ENCODE measurements at places on chromosomes 12 and 14.

- no peak for DNase-seq
These were observed 41.7 kb downstream of the NPAS3 start for GRCh38 chr14:32980178-32980901.

DNA sequence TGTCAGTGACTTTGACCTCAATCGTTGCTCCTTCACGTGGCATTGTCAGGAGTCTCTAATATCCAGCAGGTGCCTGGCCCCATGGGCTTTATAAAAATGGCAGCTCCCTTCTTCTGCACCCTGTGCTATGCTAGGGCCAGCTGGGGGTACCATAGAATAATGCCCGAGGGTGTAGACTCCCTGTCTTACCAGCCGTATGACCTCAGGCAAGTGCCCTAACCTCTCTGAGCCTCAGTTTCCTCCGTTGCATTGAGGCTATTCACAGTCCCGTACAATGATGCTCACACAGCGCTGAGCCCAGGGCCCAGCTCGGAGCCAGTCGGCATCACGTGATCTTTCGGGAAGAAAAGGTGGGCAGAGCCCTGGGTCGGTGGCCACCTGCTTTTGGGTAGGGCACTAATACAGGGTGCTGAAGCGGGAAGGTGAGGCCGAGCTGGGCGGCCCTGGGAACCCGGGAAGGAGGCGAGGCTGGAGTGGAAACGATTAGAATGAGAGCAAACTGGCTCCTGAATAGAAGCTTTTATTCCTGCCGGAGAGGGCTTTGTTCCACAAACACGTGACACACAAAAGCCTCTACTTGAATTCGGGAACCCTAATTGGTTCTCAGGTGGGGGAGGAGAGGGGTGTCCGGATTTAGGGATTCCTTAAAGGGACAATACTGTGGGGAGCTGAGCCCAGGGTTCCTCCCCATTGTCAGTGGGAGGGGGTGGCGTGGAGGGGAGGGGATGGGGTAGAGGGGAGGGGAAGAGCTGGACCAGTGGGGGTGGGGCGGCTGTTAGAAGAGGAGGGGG, 19.9 kb upstream of the MSI1 start:
- DNase-seq = no peak

DNA sequence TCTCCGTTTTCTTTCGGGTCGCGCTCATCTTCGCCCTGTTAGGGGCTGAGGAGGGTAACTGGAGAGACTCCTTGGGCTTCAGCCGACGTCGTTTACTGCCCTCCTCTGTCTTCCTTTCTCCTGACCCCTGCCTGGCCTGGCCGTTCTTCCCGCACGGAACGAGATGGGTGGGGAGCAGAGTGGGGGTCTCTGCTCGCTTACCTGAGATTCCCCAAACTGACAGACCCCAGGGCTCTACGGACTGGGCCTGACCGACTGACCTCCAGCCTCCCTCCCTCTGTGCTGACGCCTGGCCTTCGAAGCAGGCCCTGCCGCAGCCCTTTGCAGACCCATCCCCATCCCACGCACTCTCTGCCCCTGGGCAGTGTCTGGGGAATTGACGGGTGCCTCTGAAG, 439 bp downstream of the GOLGA5 start:
- DNase-seq = peak; percentile 63

- no peak for DNase-seq
These were observed 20.9 kb downstream of the DMAC2L start for GRCh38 chr14:50333014-50333509.

DNA sequence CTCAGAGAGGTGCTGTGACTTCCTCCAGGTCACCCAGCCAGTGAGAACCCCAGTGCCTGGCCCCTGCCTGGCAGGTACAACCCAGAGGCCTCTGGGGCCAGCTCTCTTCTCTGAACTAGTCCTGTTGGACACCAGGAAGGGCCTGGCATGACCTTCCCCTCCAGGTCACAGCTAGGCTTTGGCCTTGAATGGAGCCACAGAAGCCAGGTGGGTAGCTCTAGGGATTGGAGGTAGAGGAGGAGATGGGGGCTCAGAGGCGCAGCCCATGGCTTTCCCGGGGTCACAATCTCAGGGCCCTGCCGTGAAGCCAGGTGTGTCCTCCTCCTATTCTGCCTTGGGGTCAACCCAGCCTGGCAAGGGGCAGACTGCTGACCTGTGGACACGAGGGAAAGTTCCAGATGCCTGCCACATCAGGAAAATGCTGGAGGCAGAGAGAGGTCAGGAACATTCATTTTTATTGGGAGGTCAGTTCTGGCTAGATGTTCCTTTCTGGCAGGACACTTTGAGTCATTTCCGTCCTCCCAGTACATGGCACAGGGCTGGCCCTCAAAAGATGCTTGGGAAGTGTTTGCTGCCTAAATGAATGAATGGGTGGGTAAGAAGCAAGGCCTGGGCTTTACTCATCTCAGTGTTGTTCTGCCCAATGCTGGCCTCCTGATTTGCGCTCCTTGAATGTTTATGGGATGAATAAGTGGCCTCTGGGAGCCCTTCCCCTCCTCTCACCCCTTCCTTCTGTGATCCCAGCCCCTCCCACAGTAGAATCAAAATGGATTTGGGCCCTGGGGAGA, 25.4 kb downstream of the FAM222A start:
- peak; percentile 43 for DNase-seq

GRCh38 chr12:38556647-38557046, 240.1 kb downstream of the ALG10B start:
- DNase-seq = no peak

DNA sequence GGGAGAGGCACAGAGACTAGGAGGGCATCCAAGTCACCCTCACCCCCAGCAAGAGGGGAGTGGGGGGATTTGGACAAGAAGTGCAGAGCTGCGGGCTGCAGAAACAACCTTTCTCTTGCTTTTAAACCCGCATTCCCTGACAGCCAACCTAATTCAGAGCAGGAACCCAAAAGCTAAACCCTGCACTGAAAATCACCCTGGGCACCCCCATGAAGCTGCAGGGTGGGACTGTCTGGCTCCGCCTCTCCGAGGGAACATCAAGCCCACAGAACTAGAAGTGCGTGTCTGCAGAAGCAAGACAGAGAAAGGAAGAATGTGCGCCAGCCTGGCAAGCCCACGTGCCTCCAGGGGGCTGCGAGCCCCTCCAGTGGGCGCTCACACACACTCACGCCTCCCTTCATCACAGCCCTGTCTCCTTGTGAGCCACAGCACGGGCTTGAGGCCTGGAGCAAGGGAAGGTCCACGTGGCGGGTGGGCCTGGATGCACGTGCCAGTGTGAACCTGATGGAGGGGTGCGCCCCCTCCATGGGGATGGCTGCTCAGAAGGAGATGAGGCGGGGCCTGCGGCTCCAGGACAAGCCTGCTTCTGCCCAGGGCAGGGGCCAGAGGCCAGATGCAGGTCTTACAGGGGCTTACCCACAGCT, 27.8 kb upstream of the PNMA1 start:
- peak; percentile 71 for DNase-seq

DNA sequence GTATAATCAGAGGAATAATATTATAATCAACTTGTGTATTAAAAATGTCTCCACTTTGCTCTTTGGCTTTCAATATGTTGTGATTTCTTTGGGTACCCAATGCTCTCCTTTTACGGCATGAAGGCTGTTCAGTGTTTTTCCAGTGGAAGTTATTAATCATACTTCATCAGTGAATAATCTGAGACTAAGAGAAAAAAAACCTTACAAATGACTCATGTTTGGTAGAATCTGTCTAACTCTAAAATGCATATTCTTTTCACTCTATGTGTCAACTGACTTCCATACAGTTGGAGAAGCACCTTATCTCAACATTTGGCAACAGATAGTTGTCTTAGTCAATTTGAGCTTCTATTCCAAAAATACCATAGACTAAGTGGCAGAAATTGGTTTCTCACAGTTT, 82.2 kb downstream of the PTPRO start:
- no peak for DNase-seq

DNA sequence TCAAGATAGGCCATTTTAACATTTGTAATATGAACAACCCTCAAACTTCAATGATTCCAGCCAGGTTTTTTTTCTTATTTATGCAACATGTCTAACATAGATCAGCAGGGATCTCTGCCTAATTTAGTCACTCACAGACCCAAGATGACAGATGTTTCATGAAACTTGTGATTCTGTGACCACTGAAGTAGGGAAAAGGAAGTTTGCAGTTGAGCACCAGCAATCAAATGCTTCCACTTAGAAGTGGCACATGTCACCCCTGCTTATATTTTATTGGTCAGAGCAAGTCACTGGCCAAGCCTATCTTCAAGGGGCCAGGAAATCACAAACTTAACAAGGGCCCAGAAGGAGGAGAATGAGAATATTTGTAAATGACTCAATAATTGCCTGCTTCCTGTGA, 150.6 kb downstream of the BCAT1 start:
- no peak for DNase-seq

- DNase-seq = no peak
These were observed 6.4 kb upstream of the RAB21 start for GRCh38 chr12:71748081-71748850.

DNA sequence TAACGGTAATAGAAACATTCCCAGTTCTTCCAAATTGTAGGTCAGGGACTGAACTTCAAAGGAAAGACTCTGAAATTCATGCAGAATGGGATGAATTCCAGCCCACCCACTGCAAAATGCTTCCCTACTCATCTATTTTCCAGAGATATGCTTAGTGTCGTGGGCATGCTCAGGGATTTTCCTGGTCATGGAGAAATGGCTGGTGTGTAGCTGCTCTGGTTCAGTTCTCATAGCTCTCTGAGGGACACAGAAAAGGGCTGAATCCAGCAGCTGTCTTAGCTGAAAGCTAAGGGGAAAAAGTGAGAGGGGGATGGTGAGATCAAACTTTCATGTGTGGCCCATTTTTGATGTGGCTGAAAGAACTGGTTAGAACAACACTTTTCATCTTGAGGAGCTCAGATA, 72.9 kb upstream of the KRAS start:
- DNase-seq = no peak

- no peak for DNase-seq
These were observed 6.1 kb upstream of the ASIC1 start for GRCh38 chr12:50051101-50051806.

DNA sequence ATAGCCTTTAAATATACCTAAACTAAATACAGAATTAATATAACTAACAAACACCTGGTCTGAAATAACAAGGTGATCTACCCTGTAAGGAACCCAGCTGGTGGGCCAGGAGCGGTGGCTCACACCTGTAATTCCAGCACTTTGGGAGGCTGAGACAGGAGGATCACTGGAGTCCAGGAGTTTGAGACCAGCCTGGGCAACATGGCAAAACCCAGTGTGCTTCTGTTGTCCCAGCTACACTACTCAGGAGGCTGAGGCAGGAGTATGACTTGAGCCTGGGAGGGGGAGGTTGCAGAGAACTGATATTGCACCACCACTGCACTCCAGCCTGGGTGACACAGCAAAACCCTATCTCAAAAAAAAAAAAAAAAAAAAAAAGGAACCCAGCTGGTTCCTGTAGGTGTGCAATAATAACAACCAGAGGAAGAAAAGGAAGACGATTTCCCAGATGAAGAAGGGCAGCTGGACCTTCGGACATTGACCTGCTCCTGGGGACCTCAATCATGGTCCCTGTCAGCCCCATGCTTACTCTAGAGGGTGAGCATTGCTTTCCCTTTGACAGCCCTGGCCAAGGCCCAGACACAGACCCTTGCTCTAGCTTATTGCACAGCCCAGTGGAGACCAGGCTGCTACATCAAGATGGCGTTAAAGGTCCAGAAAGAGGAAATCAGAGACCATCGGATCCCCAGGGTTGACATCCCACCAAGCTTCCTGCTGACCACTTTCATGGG, 5.4 kb downstream of the FOS start:
- peak; percentile 61 for DNase-seq

DNA sequence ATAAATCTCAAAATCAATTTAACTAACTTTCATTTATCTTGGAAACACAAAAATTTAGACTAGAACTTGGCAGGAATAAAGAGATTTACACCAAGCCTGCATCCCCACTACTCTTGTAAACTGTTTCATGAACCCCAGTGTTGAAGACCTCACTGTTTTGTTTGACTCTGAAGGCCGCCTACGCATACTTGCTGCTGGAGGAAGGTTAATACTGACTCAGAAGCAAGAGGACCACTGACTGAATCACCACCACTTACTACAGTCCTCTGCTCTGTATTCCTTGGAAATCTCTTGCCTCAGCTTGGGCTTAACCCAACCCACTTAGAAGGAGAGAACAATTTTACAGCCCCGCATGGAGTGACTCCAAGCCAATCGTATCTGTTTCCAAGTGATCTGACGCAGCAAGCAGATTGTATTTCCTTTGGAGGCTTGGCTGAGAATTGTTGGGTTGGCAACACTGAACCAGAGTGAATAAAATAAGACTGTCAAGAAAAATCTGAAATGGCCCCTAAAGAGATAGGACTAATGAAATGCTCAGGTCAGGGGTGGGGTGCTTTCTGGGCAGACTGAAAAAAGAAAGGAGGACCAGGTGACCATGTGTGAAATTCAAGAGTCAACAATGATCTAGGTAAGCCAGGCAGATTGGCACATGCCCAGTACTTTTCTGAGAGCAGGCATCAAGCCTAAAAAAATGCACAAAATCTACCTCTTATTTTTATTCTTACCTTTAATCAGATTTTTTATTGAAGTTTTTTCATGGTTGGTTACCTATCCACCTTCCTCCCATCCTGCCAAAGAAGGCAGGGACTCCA, 248.6 kb downstream of the ZFP36L1 start:
- no peak for DNase-seq

GRCh38 chr14:68257969-68258368, 438.4 kb downstream of the RAD51B start:
- no peak for DNase-seq

DNA sequence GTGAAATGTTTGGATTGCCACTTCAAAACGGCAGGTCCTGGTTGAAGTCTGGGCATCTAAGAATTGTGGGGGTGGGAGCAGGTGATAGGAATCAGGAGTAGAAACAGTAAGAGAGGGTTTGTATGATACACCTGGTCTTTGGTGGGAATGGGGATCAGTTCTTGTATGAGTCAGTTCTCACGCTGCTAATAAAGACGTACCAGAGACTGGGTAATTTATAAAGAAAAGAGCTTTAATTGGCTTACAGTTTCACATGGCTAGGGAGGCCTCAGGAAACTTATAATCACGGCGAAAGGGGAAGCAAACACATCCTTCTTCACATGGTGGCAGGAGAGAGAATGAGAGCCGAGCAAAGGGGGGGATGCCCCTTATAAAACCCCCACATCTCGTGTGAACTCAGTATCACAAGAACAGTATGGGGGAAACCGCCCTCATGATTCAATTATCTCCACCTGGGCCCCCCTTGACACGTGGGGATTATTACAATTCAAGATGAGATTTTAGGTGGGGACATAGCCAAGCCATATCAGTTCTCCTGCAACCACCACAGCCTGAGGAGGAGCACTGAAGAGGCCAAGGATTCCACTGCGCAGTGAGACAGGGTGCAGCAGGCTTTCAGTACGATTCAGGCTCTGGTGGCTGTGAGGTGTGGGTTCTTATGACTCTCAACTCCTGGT, 52.1 kb downstream of the DRAM1 start:
- no peak for DNase-seq

DNA sequence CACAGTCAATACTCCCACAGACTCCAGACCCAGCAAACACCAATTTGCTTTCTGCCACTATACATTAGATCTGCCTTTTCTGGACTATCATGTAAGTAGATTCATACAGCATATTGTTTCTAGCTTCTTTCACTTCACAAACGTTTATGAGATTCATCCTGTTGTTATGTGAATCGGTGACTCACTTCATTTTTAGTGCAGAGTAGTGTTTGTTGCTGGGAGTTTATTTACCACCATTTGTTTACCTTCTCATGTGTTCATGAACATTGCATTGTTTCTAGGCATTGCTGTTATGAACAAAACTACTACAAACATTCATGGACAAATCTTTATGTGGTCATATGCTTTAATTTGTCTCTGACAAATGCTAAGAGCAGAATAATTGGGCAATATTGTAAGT, 807.8 kb upstream of the TMEM132C start:
- no peak for DNase-seq

GRCh38 chr12:48717252-48717695, 767 bp upstream of the CCNT1 start:
- no peak for DNase-seq

- no peak for DNase-seq
These were observed 287.2 kb upstream of the ATP2B1 start for GRCh38 chr12:89995870-89996269.

All from activated effector memory CD4-positive, alpha-beta T cell treated with anti-CD3 and anti-CD28 coated beads, Interleukin-2, amount 50 U/mL, for 16 hours (primary cell).